Dorsolateral prefrontal cortex (tissue), 122 donors: ENCODE measurements at places on chromosomes 12 and 14. TPM values are rescaled to one million over a fixed set of nuclear protein-coding genes. Genes with fewer than 3 reads are reported as not detected.
A peak's percentile ranks its signal among the peaks of the same experiment; 100 is the strongest.

The APOLD1 gene
- 34.0 TPM for total RNA-seq

DNA sequence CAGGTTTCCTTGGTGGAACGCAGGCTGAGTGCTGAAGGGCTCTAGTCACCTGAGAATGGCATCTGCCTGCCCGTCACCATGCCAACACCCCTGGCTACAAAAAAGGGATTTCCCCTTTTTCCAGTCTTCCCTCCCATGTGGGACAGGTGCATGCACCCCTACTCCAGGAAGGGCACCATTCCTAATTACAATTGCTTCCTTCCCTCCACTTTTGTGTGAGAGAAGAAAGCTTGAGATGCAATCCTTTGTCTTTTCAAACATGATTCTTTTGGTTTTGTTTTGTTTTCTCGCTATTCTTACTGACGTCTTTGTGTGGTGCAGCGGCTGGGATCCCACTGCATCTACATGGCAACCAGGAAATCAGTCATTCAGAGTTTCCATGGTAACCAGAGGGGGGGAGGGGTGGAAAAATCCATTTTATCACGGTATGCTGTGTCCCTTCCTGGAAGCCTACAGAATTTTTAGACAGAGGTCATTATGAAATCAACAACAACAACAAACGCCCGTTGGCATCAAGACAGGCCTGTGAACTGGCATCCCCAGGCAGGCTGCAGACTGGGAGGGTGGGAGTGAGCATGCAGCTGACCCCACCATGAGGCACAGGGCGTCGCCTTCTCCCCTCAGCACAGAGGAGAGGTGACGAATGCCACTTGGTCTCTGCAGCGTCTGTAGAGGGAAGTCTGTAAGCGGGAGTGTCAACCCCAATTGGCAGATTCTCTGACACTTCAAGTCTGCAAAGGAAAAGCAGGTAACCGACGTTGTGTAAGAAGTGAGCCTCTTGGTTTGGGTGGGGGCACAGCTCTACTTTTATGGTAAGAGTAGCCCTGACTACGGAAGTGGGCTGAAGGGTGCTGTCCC lies 13.6 kb upstream of the GNG2 start:
- DNase-seq: peak; percentile 25

GRCh38 chr12:110637869-110638441 lies 24.0 kb downstream of the TCTN1 start:
- DNase-seq: no peak

- no peak for DNase-seq
Observed at GRCh38 chr12:56522411-56523193, 982 bp downstream of the RBMS2 start.

DNA sequence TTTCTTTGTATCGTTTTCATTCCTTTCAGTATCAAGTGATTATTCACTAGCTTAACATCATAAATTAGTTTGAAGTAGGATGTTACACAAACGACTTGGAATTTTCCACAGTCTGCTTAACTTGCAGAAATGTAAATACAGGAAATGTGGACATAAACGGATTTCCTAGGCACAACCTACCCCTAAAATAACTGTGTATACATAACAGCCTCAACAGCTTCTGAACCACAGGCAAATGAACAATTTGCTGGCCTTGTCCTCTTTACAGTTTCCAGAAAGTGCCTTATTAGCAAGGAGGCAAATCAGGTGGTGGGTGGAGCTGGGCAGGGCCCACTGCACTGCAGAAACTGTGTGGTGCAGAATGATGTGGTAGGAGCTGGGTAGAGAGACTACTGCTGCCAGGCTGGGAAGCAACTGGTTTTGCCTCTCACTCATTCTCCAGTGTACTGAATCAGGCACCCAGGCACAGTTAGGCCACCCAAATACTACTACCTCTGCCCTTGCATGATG lies 14.1 kb downstream of the DRAM1 start:
- no peak for DNase-seq
